ENCODE measurements at places on chromosomes 7 and 10. TPM values are rescaled to one million over a fixed set of nuclear protein-coding genes. Genes with fewer than 3 reads are reported as not detected.

DNA sequence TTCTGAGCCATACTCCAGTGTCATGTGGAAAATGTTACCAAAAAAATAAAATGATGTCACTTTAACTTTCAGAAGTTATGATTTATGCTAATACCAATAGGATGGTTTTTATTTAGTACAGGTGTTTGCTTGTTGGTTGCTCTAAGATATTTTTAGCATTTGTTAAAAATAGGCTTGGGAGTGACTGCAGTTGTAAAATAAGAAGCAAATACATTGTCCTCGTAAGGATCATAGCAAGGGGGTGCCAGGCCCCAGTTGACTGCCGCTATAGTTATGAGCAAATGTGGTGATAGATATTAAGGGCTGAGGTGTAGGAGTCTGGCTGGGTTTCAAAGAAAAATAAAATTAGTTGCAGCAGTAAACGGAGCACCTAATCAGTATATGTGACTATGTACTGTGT lies 354.4 kb upstream of the BMPER start:
- DNase-seq, result no peak

DNA sequence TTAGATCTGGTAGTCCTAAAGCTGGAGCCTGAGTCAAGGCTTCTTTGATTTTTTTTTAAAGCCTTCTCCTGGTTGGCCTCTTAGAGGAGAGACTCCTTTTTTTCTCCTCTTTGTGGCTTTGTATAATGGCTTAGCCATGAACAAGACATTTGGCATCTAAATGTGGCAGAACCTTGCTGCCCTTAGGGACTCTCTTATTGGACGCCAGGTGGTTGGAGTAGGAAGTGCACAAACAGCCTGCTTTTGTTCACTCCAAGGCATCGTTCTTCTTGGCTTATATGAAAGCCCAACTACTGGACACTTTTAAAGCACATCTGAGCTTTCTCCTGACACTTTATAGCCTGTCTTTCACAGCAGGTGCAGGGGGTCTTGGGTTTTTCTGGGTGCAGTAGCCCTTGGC lies 25.0 kb downstream of the ZPBP start:
- DNase-seq, result no peak

DNA sequence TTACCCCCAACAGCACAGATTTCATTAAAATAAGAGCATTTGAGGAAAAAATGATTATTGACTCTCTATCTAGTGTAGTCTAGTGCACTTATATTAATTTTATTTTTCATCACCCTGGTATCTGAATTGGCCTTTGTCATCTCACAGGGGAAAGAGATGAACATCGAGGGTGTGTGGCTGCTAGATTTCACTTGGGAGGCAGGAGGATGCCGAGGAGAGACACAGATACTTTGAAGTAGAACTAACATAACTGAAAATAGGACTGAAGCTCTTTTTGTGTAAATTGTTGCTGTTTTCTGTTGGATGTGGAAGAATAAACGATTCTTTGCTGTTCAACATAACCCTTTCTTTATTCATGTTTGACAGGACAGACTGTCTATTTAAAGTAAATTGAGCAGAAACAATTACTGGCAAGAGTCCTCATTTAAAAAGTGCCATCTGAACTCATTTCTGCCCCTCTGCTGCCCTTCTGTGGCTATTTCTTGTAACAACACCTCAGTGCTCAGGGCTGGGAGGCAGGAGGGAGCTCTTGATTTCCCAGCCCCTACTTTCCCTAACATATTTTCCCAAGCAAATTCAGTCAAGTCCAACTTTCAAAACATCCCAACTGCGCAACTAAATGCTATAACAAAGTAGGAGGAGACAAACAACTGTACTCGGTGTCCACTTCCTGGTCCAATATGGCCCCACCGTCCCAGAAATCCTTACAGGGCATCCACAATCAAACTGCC lies 15.6 kb downstream of the LYZL1 start:
- DNase-seq, result peak; percentile 45

The KCNH2 gene
- 2.0 TPM for polyA plus RNA-seq

- no peak for DNase-seq
Observed at GRCh38 chr7:91780521-91780920, 100.0 kb downstream of the MTERF1 start.

The GPC2 gene
- polyA plus RNA-seq, result 2.6 TPM

- DNase-seq, result no peak
Observed at GRCh38 chr7:79009647-79010046, 443.8 kb downstream of the MAGI2 start.

- DNase-seq, result no peak
Observed at GRCh38 chr7:135685306-135686084, 23.2 kb downstream of the STMP1 start.

DNA sequence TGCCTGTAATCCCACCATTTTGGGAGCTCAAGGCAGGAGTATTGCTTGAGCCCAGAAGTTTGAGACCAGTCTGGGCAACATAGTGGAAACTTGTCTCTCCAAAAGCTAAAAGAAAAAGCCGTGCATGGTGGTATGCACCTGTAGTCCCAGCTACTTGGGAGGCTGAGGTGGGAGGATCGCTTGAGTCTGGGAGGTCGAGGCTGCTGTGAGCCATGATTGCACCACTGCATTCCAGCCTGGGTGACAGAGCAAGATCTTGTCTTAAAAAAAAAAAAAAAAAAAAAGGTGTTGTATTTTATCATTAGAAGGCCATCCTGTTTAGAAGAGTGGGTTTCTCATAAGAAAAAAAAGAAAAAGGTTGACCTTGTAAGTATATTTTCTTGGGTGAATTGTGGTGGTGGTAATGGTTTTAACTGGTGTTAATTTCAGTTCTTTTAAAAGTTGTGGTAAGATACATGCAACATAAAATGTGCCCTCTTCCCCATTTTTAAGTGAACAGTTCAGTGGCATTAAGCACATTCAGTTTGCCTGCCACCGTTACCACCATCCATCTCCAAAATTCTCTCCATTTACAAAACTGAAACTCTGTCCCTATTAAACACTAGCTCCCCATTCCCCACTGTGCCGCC lies 34.7 kb downstream of the GRIFIN start:
- DNase-seq, result no peak

DNA sequence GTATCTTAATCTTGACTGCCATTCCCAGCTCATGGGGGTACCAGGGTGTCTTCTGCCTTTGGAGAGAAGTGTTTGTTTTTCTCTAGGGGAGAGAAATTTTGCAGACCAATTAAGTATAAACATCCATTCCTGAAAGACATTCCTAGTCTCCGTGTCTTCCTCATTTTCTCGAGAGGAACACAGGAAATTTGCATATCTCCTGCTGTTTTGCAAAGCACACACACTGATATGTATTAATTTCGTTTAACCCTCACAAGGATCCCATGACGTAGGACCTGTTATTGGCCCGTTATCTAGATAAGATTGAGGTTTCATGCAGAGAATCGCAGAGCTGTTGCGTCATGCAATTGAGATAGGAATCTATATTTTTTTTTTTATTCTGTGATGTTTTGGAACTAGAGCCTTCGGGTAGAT lies 944 bp downstream of the RHBDD2 start:
- no peak for DNase-seq

GRCh38 chr7:16465469-16466361 lies at the start of gene SOSTDC1:
Gene SOSTDC1 (minus strand): TSS chr7:16465738. CDS start chr7:16465668, 70 bp downstream.
- no peak for DNase-seq

- DNase-seq, result no peak
Observed at GRCh38 chr10:113179265-113179664, 229.2 kb downstream of the TCF7L2 start.

DNA sequence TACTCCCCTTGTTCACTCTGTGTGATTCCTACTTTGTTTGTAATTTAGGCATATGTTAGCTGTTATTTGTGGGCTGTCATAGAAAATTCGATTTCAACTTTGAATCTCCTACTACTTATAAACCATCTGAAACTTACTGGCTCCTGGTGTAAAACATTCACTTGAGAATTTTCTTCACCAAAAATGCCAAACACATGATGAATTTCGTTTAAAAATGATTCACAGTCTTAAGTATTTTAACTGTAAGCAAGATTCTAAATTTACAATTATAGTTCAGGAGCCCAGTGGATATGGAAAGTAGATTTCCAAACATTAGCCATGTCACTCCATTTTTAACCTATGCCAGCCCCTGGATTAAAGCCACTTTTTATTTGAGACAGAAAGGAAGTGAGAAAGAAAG lies 3.1 kb downstream of the CPED1 start:
- DNase-seq, result no peak

All from AG04450 (cell line).